ENCODE measurements at places on chromosomes 16 and 17. TPM values are rescaled to one million over a fixed set of nuclear protein-coding genes. Genes with fewer than 3 reads are reported as not detected.

DNA sequence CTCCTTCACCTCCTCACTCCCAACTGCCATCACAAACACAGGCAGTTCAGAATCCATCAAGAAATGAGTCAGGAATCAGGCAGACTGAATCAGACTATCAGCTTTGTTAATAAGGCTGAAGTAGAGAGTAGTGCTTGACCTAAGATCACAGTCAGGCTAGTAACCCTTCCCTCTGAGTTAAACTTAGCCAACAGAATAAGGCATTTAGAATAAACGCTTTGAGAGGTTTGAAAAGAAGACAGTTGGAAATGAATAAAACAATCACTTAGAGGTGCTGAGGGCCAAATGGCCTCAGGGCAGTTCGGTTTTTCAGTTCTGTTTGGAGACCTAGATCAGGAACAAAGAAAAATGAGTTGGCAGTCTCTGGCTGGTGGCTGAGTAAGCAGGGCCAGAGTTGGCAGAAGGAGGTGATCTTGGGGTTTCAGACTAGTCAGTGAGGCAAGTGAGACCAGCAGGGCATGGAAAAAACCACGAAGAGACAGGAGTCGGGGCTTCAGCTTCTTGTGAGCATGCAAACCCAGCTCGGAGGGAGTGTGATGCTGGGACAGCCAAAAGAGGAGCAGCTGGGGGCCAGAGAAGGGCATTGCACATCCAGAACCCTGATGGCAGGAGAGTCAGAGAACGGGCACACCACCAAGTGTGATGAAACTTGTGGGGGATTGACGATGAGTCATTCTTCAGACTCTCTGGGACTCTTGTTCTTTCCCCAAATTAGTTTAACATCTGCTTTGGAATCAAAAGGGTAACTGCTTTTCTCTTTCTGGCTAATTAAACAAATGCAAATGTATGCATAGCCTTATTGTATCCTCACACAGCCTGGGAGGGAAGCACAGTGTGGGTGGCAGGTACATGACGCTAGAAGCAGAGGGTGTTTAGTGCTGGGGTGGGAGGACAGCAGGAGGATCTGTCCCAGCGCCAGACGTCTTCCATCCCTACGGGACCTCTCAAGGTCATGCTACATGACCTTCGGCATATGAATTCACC is 54.8 kb downstream of the SPECC1 start:
- no peak overlapping the region for H3K4me3 ChIP-seq
- no peaks in the 10 kb centered on the region for H3K4me1 ChIP-seq
- DNase-seq = no peak
- no peaks in the 10 kb centered on the region for H3K36me3 ChIP-seq
- no peak overlapping the region for H3K27ac ChIP-seq

DNA sequence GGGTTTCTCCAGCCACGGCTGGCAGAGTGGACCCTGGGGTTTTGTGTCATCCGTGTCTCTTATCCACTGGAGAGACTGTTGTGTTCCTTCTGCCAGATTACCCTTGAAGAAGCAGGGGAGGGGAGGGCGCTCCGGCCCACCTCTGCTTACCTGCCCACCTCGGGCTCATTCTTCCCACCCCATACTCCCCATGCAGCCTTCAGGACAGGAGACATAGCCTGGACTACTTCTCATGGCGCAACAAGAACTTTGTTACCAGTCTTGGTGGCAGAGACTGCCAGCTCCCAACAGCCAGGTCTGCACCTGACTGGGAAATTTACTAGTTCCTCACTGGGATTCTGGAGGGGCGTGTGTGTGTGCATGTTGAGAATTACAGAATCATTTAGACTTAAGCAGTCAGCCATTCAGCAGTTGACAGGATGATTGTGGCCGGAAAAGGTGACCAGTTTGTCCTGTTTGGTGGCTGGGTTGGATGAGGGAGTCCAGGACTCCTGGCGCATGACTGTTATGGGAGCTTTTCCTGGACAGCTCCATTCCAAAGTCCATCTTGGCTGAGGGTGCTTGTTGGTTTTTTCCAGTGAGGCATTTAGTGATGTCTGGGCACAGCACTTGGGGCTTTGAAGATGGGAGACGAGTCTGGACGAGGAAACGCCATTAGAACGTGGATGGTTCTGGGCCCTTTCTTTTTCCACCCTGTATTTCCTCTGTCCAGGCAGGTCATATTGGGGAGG is 8.7 kb downstream of the GSE1 start:
- peak overlapping the region; percentile 85 for H3K27ac ChIP-seq
- DNase-seq = no peak
- no peak overlapping the region for H3K4me3 ChIP-seq
- H3K27me3 ChIP-seq = no peaks in the 10 kb centered on the region

GRCh38 chr16:80909720-80910119 is 97.0 kb downstream of the CMC2 start:
- H3K36me3 ChIP-seq = no peaks in the 10 kb centered on the region
- DNase-seq = no peak
- H3K27ac ChIP-seq = no peak overlapping the region
- H3K27me3 ChIP-seq = peaks cover 4% of the 10 kb centered on the region
- no peak overlapping the region for H3K4me3 ChIP-seq

DNA sequence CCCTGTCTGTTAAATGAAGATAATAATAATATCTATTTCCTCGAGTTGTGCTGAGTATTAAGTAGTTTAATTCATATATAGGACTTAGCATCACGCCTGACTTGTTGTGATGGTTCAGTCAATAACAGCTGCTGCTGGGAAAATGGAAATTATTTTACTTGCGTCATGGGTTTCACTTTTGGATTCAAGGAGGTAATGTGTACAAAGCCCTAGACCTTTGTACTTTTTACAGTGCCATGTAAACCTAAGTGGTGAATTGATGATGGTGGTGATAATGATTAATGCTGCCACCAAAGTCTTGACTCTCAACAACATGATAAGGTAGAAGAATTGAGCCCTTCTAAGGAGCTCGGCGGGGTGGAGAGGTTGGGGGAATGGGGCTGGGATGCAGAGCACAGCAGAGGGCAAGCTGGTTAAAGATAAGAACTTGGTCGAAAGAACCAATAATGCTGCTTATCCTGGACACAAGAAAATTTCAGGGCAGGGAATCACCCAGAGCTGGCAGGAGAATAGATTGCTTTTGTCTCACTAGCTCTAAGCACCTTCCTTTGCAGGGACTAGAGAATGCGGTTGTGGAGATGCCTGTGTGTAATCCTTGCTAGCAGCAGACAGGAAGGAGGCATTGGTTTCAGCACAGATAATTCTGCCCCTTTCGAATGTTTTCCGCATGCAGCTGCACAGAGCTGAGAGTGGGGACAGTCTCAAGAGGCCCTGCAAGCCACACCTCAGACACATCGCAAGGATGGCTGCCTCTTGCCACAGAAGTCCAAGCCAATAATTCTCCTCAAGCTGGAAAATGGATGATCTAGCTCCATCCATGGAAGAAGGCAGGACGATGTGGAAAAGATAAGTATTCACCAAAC is 187.1 kb downstream of the TMEM114 start:
- H3K27ac ChIP-seq = no peak overlapping the region
- H3K27me3 ChIP-seq = no peaks in the 10 kb centered on the region
- no peaks in the 10 kb centered on the region for H3K36me3 ChIP-seq
- no peak overlapping the region for H3K4me3 ChIP-seq

DNA sequence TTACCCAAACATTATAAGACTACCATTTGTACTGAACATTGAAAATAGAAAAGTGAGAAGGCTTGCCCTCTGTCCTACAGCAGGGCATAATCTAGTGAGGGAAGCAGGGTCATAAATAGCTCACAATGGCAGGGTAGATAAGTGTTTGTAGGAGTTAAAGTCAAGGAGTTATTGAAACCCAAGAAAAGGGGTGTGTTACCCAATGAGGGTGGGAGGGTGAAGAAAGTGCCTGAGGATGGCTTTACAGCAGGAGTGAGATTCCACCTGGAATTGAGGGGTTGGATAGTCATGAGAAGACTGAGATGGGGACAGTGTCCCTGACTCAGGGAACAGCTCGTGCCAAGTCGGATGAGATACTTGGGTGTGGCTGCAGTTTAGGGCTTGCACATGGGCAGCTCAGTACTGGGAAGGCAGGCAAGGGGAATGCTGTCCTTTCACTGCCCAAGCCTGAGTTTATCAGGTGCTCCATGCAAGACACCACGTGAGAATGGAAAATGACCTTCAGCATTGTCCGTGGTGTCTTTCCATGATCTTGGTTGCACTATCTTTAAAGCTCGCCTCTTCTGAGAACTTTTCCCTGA is 393.2 kb upstream of the MAF start:
- DNase-seq = no peak
- no peaks in the 10 kb centered on the region for H3K27me3 ChIP-seq
- no peaks in the 10 kb centered on the region for H3K4me1 ChIP-seq
- no peak overlapping the region for H3K4me3 ChIP-seq

Gene MAP2K4
- 25.5 TPM for polyA plus RNA-seq

- H3K4me1 ChIP-seq = no peaks in the 10 kb centered on the region
- no peak for DNase-seq
- peaks cover 8% of the 10 kb centered on the region for H3K27me3 ChIP-seq
- H3K27ac ChIP-seq = no peak overlapping the region
- H3K4me3 ChIP-seq = no peak overlapping the region
Measured at GRCh38 chr16:74829637-74830036, 55.0 kb upstream of the FA2H start.

Gene CD300E
- polyA plus RNA-seq = 0.69 TPM

Data from naive B cell (primary cell).